ENCODE measurements at places on chromosomes 7 and 10. TPM values are rescaled to one million over a fixed set of nuclear protein-coding genes. Genes with fewer than 3 reads are reported as not detected.

DNA sequence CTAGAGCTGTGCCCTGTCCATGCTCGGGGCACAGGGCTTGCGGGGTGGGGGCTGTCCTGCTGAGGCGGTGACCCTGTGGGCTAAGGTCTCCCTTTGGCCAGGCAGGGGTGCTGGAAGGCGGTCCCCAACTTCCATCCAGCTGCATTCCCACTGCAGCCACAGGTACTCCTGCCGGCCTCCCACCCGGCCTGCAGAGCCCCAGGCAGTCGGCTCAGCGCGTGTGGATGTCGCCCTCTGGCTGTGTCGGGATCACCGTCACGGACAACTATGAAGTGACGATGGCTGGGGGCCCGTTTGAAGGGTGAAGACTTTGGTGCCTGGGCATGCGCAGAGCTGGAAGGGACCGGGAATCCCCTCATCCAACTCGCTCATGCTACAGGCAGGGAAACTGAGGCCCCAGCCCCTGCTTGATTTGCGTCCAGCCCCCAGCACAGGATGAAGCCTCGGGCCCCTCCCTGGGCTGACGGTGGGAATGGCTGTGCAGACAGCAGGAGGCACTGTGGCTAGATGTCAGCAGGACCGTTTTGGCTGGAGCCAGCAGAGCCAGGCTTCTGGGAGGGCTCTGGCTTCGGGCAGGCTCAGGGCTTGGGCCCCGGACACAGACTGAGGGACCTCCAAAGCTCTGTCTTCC lies 2.3 kb upstream of the TMEM184A start:
- H3K4me3 ChIP-seq = no peak overlapping the region
- peaks cover 5% of the 10 kb centered on the region for H3K36me3 ChIP-seq
- no peak for DNase-seq
- H3K27ac ChIP-seq = no peak overlapping the region
- no peaks in the 10 kb centered on the region for H3K27me3 ChIP-seq
- peaks cover 22% of the 10 kb centered on the region for H3K4me1 ChIP-seq

Gene MAGI2
- 0.07 TPM for total RNA-seq

DNA sequence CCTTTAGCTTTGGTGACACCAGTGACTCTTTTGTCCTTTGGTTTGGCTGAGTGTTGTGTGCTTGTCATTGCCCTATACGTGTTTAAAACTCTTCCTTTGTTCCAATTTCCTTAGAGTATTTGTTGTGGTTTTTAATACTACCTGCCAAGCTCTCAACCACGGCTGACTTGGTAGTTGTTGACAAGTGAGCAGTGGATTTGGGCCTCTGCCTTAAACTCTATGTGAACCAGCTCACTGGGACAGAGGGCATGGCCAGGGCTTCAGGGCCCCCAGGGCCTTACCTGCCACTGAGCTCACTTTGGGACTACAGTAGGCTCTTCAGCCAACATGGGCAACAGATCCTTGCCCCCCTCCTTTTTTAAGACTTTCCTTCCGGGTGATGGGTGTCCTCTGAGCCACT lies 9.6 kb upstream of the DMBT1 start:
- H3K27me3 ChIP-seq = no peaks in the 10 kb centered on the region
- DNase-seq = no peak
- H3K27ac ChIP-seq = no peak overlapping the region
- no peaks in the 10 kb centered on the region for H3K36me3 ChIP-seq
- no peak overlapping the region for H3K4me3 ChIP-seq

GRCh38 chr7:98294798-98295382 lies 13.4 kb downstream of the BRI3 start:
- no peak overlapping the region for H3K4me3 ChIP-seq
- peak overlapping the region; percentile 79 for H3K27ac ChIP-seq
- H3K36me3 ChIP-seq = peaks cover 58% of the 10 kb centered on the region

DNA sequence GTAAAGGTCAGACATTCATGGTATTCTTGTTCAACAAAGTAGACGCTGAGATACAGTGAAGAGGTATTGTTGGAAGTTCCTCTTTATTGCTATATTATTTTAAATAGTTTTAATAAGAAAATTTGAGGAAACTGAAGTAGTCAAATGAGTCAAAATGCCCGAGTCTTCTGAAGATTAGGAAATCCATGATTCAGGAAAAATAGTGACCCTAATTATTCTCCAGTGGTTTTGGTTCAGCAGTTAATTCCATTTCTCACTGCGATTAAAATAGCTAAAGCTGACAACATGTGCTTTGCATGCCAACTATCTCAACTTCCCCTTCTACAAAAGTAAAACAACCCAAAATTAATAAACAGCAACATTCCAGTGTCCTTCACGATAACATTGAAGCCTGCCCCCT lies 32.7 kb upstream of the PFKP start:
- no peak overlapping the region for H3K4me3 ChIP-seq
- no peak for DNase-seq
- peaks cover 73% of the 10 kb centered on the region for H3K27me3 ChIP-seq
- no peak overlapping the region for H3K27ac ChIP-seq
- H3K36me3 ChIP-seq = no peaks in the 10 kb centered on the region

DNA sequence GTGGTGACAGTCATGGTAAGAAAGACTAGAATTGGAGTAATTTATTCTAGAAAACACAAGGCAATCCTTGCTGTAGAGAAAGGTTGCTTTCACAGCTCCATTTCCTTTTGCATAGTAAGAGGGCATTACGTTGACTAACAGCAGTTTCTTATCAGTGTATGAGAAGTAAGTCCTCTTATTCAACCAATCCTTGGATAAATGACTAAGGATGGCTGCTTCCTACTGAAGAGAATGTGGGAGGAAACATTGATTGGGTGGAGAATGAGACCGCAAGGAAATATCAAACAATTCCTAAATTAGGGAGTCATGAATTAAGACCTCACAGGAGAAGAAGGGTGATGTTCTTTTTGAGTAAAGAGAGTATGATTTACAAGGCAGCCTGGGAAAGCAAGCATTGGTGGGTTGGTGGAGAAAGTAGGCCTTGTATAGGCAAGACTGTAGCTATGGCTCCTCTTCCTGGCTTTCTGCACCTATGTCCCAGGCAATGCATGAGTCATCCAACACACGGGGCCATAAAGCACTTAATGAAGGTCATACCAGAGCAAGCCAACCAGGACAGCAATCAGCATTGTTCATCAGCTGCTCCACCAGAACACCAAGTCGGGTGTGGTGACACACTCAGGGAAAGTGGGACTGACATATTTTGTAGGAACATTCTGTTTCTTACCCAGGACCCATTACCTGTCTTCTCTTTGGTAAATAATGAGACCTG lies 5.6 kb downstream of the MGAM start:
- no peak overlapping the region for H3K4me3 ChIP-seq
- H3K27me3 ChIP-seq = no peaks in the 10 kb centered on the region
- H3K27ac ChIP-seq = no peak overlapping the region
- peak; percentile 29 for DNase-seq

Gene IFT22
- 21.5 TPM for total RNA-seq

- no peak overlapping the region for H3K4me3 ChIP-seq
- no peaks in the 10 kb centered on the region for H3K36me3 ChIP-seq
- no peak for DNase-seq
- H3K27ac ChIP-seq = no peak overlapping the region
- H3K4me1 ChIP-seq = no peaks in the 10 kb centered on the region
Measured at GRCh38 chr7:157552295-157552993, 215.6 kb downstream of the DNAJB6 start.

Gene MRPS33
- 58.6 TPM for total RNA-seq

All from MCF 10A (cell line).